ENCODE measurements at places on chromosomes 11 and 22.

DNA sequence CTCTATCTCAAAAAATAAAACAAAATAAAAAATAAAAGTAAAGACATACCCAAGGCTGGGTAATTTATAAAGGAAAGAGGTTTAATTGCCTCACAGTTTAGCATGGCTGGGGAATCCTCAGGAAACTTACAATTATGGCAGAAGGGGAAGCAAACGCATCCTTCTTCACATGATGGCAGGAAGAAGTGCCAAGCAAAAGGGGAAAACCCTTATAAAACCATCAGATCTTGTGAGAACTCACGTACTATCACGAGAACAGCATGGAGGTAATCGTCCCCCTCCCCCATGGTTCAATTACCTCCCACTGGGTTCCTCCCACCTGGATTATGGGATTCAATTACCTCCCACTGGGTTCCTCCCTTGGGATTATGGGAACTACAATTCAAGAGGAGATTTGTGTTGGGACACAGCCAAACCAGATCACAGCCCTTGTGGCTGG lies 8.3 kb upstream of the SSTR3 start:
- no peak for DNase-seq

DNA sequence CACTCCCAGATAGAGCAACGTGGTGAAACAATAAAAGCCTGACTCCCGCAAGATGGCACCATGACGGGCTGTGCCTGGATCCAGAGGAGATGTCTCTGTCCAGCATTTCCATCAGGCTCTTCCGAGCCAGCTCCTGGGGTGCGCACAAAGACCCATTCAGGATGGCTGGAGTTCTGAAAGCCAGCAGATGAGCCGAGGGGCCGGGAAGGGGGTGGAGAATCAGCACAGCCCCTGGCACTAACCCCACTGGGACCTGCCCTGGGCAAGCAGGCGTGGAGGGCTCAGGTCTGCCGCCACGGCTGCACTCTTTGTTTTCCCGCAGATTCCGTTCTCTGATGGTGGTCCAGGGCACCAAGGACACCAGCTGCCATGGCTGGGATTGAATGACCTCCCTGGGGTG lies 97.2 kb upstream of the BLID start:
- no peak for DNase-seq

DNA sequence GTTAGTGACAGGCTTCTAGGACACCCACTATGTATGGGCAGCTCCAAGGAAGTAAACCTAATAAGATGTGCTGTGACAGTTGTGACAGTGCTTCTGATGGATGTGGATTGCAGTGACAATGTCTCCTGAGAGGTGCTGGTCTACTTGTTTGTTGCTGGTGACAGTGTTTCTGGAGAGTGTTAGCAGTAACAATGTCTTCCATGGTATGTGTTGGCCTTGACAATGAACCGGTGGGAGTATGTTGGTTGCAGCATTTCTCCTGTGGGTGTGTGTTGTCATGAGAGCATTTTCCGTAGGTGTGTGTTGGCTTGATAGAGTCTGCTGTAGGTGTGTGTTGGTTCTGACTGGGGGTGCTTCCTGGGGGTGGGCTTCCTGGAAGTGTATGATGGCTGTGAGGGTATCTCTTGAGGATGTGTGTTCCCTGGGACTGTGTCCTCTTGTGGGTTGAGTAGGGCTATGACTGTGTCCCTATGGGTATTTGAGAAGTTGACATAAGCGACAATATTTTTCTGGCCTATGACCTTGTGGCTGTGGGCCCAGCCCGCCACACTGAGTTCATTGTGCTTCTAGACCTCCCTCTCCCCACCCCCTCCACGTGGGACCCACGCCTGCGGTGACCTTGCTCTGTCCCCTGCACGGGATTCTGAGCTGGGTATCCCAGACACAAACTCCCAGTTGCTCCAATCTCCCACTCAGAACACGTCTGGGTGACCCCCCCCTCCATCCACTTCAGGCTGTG lies 1.2 kb downstream of the DCHS1 start:
- no peak for DNase-seq

- DNase-seq: no peak
Observed at GRCh38 chr11:3723014-3723708, 52.0 kb upstream of the CHRNA10 start.

GRCh38 chr11:110778343-110778742 lies 66.1 kb upstream of the ARHGAP20 start:
- no peak for DNase-seq

- no peak for DNase-seq
Observed at GRCh38 chr11:19828382-19829108, 115.9 kb downstream of the NAV2 start.

DNA sequence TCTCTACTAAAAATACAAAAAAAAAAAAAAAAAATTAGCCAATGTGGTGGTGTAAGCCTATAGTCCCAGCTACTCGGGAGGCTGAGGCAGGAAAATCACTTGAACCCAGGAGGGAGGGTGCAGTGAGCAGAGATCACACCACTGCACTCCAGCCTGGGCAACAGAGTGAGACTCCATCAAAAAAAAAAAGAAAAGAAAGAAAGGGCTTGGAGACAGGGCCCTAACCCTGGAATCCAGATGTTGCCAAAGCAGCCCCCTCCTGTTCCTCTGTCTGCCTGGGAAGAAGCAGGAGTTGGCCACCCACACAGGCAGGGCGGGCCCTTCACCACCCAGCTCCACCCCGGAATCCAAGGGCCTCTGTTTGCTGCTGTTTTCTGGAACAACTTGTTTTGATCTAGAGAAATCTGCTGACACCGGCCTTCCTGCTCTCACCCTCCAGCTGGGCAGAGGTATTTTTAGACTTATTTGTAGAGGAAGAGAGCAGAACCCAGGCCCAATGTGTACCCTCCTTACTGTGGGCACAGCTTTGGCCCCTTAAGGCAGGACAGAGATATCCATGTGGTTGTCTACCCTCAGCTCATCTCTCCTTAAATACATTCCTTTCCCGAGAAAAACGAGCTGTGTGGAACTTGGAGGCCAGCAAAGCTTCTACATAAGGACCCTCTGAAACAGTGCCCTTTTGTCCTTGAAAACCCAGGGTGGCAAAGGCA lies 2.7 kb upstream of the NEAT1 start:
- no peak for DNase-seq

GRCh38 chr22:31944700-31945442 lies 536 bp downstream of the YWHAH start:
- no peak for DNase-seq

GRCh38 chr22:36758792-36759271 lies 17.1 kb downstream of the IFT27 start:
- no peak for DNase-seq

DNA sequence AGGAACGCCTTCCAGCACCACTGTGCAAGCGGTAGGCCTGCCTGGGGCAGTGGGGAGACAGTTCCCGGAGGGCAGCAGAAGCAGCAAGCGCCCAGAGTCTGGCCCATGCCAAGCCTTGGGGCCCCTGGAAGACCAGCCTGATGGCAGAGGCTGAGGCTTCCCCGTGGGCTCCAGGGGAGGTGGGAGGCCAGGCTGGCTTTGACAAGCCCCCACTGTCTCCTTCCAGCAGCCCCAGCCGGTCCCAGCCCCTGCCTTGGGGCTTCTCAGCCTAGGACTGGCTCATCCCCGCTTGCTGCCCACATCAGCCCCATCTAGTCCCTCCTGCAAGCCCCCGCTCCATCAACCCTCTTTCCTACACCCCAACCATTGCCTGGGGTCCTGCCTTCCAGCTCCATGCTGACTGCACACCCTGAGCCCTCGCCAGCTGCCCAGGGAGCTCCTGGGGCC lies 46.7 kb downstream of the IGF2 start:
- no peak for DNase-seq

DNA sequence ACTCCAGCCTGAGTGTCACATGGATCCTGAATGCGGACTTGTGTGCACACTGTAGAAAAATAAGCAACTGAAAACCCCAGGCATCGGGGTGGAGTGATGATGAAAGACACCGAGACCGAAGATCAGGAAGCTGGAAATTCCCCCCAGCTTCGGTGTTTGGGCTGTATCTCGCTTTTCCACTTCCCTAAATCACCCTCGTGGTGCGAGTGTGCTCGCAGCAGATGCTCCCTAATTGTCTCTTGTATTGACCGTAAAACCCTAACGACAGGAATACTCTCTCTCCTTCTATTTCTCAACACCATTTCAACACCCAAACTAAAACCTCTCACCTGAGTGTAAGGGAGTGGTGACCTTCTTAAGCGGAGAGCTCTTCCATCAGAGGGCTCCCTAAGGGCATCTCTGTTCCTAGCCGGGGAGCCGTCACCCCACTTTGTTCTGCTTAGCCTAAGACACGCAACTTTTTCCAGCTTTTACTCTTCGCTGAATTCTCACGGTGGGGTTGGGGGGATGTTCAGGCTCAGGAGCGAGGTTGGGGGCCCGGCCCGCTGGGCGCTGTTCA lies 635 bp upstream of the GRK3 start:
- DNase-seq: no peak

- no peak for DNase-seq
Observed at GRCh38 chr11:21794306-21794705, 398.6 kb upstream of the ANO5 start.

GRCh38 chr22:32646476-32646875 lies 155.0 kb upstream of the TIMP3 start:
- no peak for DNase-seq

- DNase-seq: no peak
Observed at GRCh38 chr11:88704485-88704884, 361.3 kb downstream of the GRM5 start.

DNA sequence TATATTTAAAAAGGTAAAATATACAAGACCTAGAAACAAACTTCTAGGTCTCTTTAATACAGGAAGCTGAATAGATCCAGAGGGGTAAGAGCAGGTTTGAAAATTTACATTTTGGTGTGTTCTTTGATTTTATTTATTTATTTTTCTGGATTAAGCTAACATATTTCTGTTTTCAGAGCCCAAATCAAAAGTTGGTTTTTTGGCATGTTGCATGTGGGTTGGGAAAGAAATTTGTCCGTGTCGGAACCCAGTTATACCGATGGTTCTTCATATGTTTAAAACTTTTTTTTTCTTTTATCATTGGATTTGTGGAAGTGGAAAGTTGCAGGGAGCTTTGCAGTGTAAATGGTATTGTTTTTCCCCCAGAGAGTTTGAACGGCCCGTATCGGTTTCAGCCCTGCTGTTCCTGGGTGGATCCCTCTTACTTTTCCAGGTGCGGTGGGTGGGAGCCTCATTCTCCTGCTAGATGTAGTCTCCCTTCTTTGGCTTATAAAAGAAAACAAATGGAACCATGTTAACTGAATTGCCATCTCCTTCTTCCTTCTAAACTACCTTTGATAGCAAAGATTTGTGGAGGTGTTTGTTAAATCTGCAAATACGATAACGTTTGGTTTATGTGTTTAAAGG lies 746 bp downstream of the CTNND1 start:
- DNase-seq: no peak

- DNase-seq: no peak
Observed at GRCh38 chr22:43953988-43954785, 1.1 kb upstream of the SAMM50 start.
